Smooth muscle cell of the brain vasculature (primary cell): ENCODE measurements at places on chromosomes 6 and 20.

DNA sequence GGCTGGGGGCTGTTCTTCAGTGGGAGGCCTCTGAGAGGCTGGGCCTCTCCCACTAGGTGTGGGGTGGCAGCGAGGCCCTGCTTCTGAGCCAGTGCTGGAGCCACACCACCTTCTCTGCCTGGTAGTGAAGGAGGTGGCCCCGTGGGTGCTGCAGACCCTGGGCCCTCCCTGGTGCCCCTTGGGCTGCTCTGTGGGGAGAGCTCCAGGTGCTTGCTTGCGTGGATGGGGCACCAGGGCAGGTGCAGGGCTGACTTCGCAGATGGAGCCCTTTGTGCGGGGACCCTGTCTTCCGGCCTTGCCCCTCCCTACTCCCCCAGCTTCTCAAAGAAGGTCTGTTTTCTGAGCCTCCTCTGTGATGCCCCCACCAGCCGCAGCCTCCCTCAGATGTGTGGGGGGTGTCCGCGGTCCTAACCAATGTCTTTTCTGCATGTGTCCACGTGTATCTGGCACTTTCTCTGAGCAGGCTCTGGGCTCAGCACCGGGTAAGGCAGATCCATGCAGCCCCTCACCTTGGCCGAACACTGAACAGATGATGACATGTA lies 17.2 kb upstream of the MYT1 start:
- DNase-seq = no peak

GRCh38 chr6:142275236-142276006 lies 26.4 kb upstream of the ADGRG6 start:
- DNase-seq = no peak

GRCh38 chr6:11353921-11354389 lies 121.5 kb upstream of the NEDD9 start:
- DNase-seq = peak; percentile 43

- DNase-seq = no peak
Measured at GRCh38 chr20:46838011-46838410, 56.6 kb upstream of the EYA2 start.

DNA sequence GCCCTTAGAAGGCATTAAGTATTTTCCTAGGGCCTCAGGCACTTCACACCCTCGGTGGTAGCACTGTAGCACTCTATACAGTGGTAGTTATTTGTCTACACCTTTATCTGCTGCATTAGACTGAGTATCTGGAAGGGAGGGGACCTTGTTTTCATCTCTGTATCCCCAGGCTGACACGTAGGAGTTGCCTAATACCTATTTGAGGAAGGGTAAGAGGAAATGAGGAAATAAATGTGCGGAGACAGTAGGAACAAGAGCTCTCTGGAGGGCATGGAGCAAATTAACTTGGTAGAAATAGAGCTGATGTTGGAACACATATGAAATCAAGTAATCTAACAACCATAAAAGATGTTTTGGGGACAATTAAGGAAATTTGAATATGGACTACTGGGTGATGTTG lies 3.9 kb downstream of the CNPY3 start:
- DNase-seq = no peak

GRCh38 chr20:19780261-19780660 lies 22.2 kb downstream of the RIN2 start:
- no peak for DNase-seq

- no peak for DNase-seq
Measured at GRCh38 chr20:35600176-35600992, 15.2 kb upstream of the SPAG4 start.

GRCh38 chr20:34083137-34083536 lies 28.9 kb downstream of the EIF2S2 start:
- peak; percentile 44 for DNase-seq

DNA sequence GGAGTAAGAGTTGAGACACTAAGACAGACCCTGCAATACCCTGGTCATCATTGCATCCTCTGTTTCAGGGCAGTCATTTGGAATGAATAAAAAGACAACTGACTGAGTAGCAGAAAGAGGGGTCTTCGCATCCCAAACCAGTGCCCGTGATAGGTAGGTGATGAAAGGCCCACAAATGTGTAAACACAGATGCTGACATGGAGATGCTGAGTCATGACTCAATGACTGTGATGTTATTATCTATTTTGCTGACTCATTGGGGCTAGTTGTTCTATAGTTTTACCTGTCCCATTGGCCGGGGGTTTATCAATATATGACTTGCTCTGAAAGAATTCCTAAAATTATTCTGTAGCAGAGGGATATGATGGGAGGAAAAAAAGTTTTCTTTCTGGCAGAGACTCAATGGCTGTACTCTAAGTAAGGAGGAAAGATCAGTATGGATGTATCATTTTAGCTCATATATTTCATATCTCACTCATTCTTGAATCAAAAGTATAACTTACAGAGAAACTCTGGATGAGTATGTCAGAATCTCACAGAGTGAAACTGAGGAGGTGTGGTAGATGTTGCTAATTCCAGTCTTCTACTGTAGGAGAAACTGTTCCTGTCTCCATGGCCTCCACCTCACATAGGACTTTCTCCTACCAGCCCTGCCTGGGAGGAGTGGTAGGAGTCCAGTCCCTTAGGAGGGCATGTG lies 119.9 kb upstream of the PREP start:
- DNase-seq = no peak

DNA sequence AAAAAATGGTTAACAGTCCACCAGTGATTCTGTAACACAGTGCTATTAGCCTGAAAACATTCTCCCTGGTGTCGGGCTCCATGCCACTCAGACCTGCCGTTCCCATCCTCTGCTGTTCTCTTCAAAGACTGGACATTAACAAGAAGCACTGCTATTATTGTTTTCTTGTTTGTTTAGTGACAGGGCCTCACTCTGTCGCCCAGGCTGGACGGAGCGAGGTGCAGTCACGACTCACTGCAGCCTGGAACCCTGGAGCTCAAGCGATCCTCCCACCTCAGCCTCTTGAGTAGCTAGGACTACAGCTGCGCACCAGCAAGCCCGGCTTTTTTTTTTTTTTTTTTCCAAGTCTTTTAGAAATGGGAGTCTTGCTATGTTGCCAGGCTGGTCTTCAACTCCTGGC lies 9.6 kb downstream of the RMND1 start:
- no peak for DNase-seq

DNA sequence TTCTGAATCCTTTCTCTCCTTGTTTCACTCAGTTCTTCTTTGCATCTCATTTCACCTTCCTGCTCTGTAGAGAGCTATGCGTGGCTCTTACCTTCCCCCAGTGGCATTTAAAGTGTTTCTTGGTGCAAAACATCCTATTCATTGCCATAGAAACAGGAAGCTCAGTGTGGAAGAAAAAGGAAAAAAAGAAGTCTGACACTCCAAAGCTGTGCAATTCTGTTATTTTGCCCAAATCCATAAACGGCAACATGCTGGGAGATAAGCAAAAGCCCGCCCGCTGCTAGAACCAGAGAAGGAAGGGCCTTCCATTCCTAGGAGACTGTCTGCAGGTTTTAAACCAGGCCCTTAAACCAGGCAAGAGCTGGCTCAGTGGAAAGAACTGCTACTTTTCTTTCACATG lies 247.1 kb downstream of the HIVEP2 start:
- no peak for DNase-seq

DNA sequence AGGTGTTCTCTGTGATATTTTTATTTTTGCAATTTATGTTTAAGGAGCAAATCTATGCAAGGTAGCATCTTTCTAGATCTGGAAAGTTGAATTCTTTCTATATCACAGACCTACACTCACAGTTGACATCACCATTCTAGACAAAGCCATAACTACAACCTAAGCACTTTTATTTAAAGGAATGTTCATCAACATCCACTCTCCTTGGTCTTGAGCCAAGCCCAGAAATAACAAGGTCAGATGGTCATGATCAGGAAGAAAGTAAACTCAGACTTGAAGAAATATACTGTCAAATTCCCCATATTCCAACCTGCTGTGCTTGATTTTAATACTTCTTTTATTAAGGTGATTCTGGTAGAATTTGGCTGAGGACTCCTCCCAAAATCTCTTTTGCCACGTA lies 32.2 kb downstream of the MMUT start:
- no peak for DNase-seq

DNA sequence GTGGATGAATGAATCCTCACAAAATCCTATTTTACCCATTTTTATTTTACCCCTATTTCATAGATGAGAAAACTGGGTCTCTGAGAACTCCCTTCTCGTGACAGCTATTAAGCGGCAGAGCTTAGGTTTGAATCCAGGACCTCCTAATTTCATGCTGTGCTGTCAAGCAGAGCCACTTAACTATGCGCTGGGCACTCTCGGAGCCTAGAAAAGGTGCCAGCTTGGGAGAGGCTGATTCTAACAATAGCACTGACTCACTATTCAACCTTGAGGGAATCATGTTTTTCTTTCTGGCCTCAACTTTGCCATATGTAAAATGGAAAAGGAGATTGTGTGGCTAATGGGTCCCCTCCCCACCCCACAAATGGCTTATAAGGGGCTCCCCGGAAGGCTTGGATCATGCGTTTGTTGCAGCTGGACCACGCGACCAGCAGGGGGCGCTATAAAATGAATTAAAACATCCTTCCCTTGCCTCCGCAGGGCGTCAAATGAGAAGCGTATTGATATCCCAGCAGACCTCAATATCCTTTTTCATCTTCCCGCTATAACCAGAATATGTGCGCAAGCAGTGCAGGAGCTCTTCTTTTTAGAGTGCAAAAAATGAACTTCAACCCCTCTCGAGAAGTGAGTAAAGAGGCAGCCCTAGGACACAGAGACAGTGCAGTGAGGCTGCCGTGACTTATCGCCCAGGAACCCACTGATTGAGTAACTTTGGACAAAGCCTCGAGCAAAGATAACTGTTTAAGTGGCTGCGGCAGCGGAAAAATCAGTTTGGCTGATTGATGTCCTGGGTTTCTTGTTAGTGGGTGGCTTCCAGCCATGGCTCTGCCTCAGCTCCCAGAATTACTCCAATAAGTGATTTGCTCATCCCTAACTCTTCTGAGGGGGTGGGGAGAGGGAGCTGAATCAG lies 12.8 kb upstream of the PDYN start:
- DNase-seq = peak; percentile 6

GRCh38 chr6:127980996-127981395 lies 80.1 kb upstream of the THEMIS start:
- DNase-seq = no peak

DNA sequence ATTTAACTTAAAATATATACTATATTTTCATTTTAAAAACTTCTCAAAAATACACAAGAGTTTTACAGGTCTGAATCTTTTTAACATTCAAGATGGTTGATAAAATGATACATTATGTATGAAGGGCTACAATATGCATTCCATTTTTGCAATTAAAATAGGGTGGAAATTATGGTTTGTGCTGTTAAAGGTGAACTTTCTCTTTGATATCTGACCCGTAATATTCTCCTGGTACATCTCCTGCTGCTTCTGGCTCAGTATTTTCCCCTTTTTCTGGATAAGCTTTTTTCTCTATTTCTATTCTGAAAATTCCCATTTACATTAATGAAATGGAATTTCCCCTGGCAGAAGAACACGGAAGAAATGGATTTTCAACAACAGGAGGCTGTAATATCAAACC lies 27.4 kb upstream of the LCA5 start:
- no peak for DNase-seq

- DNase-seq = no peak
Measured at GRCh38 chr6:61809004-61809595, 476.9 kb downstream of the KHDRBS2 start.

GRCh38 chr6:65295812-65296211 lies 411.2 kb downstream of the EYS start:
- DNase-seq = no peak

DNA sequence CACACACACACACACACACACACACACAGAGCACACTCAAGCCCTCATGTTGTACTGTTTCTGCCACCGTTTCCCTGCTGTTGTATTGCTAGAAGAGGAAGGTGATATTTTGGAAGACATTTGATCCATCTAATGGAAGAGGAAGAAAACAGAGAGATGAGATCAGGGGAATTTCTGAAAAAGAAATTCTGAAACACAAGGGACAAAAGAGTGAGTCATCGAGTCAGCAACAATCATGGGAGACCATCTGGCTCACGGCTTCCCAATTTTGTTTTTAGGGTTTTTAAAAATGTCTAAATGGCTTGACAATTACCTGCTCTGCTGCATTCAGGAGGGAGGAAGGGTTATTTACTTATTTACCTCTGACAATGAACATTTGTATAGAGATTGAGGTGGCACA lies 22.0 kb downstream of the SOX4 start:
- DNase-seq = no peak

GRCh38 chr6:28696167-28696566 lies 170.5 kb downstream of the GPX5 start:
- no peak for DNase-seq

- no peak for DNase-seq
Measured at GRCh38 chr6:92377137-92377536, 1042.2 kb downstream of the EPHA7 start.

DNA sequence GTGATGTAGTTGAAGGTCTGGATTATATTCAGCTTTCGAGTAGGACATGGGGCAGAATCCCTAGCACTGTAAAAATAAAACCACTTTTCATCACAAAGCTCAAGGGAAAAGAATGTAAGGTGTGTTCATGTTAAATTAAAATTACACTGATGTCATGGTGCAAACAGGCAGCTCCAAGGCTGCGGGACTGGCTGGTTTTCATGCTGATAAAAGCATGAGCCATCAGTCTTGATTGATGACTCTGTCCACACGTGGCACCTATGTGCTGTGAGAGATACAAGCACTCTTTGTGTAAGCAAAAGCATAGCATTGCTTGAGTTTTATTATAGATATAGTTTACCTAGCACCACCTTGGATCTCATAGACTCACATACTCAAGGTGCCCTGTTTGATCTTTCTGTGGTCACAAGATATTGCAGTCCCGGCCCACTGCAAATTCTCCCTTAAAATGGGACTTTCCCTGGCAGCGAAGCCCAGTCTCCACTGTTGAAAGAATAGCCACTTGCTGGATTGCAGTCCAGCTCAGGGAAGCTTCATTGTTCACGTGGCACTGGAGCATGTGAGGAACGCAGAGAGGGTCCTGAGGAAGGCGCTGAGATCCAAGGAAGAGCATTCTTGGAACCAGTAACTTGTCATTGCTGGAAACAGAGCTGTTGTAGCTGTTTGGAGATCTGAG lies 90.6 kb downstream of the TIAM2 start:
- no peak for DNase-seq

- DNase-seq = no peak
Measured at GRCh38 chr20:16580620-16581019, 7.4 kb upstream of the KIF16B start.

DNA sequence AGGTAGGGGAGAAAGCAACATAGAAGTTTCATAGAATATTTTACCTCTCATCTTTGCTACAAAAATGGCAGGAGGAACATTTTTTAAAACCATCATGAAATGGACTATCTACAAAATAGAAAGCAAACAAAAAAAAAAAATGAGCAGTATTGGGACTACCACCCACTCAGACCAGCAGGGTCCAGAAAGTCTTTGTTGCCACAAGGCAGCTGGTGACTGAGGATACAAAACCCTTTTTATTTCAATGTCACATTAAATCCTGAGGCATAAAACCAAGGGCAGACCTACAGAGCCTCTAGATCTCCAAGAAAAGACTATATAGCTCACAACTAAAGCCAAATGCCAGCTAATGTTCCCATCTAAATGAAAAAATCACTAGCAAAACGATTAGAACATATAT lies 282.2 kb downstream of the PTPRK start:
- DNase-seq = no peak

- DNase-seq = no peak
Measured at GRCh38 chr20:36384022-36384619, 78.0 kb downstream of the DLGAP4 start.
